NCI-H510A treated with DMSO at 0.1 percent for 48 hours (cell line): ENCODE measurements at places on chromosomes 5 and 9.

DNA sequence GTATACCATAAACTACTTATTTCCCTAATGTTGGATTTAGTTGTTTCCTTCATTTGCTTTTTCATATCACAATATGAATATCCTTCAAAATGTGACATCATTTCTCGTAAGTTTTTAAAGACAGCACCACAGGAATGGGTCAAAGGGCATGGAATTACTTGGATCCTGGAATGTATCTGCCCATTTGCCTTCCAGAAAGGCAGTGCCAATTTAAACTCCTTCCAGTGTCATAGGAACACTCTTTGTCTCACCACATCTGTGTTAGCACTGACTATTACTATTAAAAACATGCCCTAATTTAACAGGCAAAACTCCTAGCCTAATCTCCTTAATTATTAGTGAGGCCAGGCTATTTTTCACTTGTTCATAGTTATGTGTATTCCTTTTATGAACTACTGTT lies 58.0 kb downstream of the SPTLC1 start:
- no peak for DNase-seq

GRCh38 chr5:3153906-3154305 lies 402.4 kb upstream of the IRX2 start:
- DNase-seq, result no peak

- no peak for DNase-seq
Measured at GRCh38 chr9:82535432-82535998, 527.4 kb downstream of the RASEF start.

GRCh38 chr9:129177443-129177790 lies 644 bp downstream of the IER5L start:
- DNase-seq, result no peak

GRCh38 chr5:169301986-169302385 lies 1.0 kb upstream of the SLIT3 start:
- DNase-seq, result no peak

DNA sequence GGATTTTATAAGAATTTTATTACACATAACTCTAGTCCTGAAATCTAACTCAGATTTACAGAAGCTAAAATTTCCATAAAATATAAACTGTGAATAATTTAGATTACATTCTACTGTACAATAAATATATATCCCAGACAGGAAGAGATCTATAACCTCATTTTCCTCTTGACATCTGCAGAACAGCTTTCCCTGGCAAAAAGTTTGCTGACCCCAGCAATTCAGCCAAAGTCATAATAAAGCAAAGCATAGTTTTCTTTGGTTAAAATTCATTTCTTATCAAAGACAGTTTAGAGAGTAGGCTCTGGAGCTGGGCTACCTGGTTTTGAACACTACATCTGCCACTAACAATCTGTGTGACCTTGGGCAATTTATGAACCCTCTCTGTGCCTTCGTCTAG lies 372.5 kb downstream of the CAAP1 start:
- DNase-seq, result no peak

DNA sequence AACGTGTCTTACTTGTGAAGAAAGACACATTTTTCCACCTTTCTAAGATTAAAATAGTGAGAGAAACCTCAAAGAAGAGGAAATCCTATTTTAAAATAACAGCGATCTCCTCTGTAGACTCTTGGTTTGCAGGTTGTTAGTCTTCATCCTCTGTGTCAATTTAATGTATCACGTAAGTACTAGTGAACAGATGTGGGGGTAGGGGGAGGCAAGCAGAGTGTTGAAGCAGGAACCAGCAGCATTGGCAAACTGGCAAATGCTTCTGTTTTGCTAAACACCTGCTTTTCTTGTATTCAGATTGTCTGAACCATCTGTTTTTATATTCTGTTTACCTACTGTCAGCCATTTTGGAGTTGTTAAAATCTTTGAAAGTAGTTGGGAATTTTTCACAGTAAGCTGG lies 159.3 kb upstream of the TLX3 start:
- DNase-seq, result no peak

DNA sequence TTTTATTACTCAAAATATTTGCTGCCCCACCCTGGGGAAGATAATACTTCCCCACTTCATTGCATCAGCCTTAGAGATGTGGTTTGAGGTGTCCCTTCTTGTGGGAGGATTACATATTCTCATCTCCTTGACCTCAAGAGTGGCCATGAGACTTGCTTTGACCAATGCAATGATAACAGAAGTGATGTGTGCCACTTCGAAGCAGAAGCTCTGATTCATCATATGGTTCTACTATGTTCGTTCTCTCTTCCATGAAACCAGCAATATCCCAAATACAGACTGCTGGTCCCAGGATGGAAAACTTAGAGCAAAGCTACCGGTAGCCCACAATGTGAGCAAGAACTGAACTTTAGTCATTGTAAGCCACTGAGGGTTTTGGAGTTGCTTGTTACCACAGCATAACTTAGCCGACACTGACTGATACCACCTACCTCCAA lies 92.0 kb downstream of the THBS4 start:
- no peak for DNase-seq

GRCh38 chr5:142501890-142502289 lies 177.1 kb upstream of the SPRY4 start:
- no peak for DNase-seq

DNA sequence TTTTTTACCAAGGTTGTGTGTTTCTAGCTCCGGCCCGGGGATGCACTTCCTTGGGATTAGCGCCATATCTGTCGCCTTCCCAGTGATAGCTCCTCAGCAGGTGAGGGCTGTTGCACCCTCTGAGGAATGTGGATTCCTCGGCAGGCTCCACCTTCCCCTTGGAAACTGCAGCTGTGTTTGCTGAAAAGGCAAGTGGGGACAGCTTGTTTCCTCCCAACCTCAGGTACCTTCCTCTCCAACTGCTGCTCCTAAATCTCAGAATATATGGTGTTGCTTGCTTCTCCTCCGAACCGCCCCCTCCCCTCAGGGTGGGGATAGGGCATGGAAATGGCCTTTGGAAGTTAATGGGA lies 1.3 kb downstream of the SLC1A1 start:
- no peak for DNase-seq

- DNase-seq, result peak; percentile 54
Measured at GRCh38 chr5:7868427-7868772, 431 bp downstream of the FASTKD3 start.

DNA sequence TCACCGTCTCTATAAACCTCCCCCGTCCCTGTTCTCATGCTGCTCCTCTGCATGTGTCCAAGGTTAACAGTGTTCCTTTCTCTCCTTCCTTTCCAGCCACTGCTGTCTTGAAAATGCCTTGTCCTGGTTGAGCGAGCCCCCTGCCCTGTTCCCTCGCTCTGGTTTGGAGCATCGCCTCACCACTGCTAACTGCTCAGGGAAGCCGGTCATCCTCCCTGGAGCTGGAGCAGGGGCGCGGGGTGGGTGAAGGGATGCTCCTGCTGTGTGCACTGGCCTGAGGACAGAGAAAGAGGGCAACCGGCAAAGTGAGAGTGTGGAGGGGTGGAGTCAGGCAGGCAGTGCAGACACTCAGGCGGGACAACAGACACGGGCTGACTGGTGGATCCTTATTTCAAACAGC lies 19.4 kb downstream of the UBE2QL1 start:
- DNase-seq, result no peak

DNA sequence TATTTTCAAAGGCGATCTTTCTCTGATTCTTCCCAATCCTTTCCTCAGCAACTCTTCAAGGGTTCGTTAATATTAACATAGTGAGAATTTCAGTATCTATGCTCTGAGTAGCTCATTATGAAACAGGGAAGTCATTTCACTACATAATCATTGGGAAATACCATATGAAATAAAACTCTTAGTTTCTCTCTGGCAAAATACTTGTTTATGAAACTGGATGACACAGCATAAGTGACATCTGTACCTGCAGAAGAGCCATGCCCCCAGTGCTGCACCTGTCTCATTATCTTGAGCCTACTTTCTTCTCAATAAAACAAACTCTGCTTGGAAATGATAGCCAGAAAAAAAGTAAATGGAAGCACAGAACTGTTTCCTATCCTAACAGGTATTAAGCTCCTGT lies 33.8 kb upstream of the OTULIN start:
- peak; percentile 35 for DNase-seq

- no peak for DNase-seq
Measured at GRCh38 chr5:171492781-171493180, 73.3 kb downstream of the FGF18 start.

DNA sequence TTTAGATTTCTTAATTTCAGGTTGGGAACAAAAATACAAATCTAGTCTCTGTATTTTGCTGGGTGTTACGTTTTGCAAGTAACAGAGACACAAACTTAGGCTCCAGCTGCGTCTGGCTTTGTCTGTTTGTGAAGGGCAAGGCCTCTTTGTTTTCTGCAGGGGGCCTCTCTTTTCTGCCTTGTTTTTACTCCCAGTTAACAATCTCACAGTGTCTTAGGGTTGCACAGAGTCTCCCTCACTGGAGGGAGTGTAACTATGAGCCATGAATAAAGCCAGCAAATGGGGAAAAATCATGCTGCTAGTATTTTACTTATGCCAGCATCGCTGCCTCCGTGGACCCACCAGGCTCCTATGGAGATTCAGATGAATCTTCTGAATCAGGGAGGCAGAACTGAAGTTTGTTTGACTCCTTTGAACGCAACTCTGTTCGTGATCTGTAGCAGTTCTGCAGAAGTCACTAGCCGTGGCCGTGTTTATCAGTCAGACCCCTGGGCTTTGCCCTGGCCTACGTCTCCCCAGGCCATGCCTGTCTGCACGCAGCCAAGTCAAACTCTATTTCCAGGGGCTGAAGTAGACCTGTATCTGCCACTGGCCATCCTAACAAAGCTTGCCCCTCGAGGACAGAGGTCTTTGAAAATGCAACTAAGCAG lies 77.2 kb downstream of the ATP10B start:
- no peak for DNase-seq
